Fibroblast of skin of right quadriceps (primary cell): ENCODE measurements at places on chromosomes 13 and 19.
A peak's percentile ranks its signal among the peaks of the same experiment; 100 is the strongest.

- DNase-seq = no peak
Observed at GRCh38 chr13:104796581-104796980, 1730.4 kb upstream of the SLC10A2 start.

DNA sequence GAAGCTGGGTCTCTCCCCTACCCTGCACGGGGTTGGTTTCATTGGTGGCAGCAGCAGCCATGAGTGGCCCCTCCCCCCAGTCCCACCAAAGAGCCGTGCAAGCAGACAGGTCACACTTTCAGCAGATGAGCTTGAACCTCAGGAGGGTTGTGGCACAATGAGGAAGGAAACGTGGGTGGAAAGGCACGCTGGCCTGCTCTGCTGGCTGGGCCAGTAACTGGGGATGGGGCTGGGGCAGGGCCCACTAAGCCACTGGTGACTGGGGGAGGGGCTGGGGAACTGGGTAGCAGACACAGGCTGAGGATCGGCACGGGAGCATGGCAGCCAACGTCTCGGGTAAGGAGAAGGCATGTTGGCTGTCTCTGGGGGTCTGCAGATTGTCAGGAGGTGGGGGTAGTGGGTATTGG, at the start of gene P2RY11:
Gene P2RY11, plus strand, starts transcription at position 289 of the 407 bp plus-strand sequence. Its CDS starts 29 bp downstream, at position 318.
- no peak for DNase-seq

- peak; percentile 91 for DNase-seq
Observed at GRCh38 chr13:97339019-97339987, 94.7 kb upstream of the RAP2A start.

- no peak for DNase-seq
Observed at GRCh38 chr19:45508417-45508860, 1.2 kb downstream of the VASP start.

- DNase-seq = no peak
Observed at GRCh38 chr13:27347211-27347772, 76.7 kb downstream of the RASL11A start.

DNA sequence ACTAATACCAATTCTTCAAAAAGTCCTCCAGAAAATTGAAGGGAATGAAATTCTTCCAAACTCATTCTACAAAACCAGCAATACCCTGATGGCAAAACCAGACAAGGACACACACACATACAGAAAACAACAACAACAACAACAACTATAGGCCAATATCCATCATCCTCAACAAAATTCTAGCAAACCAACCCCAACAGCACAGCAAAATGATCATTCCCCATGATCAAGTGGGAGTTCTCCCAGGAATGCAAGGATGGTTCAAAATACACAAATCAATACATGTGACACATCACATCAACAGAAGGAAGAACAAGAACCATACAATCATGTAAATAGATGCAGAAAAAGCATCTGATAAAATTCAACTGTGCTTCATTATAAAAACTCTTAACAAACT, 18.7 kb upstream of the ZNF181 start:
- DNase-seq = no peak

DNA sequence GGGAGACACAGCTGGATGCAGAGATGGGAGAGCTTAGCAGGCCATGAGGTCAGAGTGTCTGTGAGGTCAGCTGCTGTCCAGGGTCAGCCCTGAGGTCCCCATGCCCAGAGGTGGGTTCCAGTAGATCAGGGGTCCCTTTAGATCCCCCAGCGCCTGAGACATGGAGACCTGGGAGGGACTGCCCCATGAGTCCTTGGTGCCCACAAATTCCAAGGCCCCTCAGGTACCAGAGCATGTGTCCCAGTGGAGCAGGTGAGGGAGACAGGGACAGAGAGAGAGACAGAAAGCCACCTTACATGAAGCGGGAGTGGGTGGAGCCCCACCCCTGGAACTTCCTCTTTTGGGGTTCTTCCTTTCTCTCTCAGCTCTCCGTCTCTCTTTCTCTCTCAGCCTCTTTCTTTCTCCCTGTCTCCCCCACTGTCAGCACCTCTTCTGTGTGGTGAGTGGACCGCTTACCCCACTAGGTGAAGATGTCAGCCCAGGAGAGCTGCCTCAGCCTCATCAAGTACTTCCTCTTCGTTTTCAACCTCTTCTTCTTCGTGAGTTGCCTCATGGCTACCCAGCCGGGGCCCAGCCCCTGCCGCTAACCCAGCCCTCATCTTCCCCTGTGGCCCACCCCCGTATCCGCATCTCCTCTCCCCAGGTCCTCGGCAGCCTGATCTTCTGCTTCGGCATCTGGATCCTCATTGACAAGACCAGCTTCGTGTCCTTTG, at the start of gene CD37:
Gene CD37, plus strand, starts transcription at position 336 of the 713 bp plus-strand sequence. Its CDS starts 135 bp downstream, at position 471.
- no peak for DNase-seq
